Left lobe of liver (tissue), 2 donors: ENCODE measurements at places on chromosomes 1 and 21.

DNA sequence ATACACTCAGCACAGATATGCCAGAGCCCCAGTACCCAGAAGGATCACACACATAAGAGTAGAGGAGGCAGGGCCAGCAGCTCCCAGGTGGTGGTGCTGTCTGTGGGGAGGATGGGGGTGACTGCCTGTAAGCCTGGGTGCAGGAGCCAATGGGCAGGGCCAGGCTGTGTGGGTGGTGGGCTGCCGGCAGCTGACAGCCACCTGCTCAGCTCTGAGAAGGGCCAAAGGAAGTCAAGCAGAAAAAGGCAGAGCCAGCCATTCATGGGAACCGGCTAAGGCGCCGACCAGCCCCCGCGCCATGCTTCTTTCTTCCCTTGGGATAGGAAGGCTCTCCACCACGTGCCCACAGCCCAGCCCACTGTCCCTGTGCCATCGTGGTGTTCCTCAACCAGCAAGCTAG, 14.1 kb downstream of the PIK3C2B start:
- DNase-seq = no peak

DNA sequence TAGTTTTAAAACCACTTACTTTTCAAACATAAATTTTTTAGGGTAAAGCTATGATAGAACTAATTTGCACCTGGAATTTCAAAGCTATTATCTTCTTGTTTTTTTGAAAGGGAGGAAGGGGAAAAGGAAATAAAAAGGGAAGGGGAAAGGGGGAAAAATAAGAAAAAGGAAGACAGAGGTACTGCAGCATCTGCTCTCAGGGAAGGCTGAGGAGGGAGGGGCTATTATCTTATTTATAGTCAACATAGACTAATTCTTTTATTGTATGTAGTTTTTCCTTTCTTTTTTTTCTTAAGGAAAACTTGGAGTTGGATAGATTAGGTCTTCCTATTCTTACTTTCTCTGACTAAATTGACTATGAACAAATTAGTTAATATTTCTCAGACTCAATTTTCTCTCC, 41.5 kb upstream of the ZYG11A start:
- DNase-seq = no peak

DNA sequence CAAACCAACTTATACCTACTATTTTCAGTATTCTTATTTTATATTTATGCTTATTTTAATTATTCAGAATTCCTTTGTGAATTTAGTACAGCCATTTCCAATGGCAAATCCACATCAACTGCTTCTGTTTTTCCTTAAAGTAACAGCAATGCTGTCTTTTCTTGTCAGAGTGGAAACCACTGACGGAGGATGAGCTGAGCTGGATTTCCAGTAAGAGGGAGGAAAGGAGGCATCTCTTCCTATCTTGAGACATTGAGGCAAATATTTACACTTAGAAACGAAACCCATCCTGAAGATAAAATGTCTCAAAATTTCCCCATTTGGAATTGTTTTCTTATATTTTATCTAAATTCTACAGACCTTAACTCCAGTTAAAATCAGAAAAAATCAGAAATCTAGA, 66.1 kb upstream of the SLC44A3 start:
- no peak for DNase-seq

DNA sequence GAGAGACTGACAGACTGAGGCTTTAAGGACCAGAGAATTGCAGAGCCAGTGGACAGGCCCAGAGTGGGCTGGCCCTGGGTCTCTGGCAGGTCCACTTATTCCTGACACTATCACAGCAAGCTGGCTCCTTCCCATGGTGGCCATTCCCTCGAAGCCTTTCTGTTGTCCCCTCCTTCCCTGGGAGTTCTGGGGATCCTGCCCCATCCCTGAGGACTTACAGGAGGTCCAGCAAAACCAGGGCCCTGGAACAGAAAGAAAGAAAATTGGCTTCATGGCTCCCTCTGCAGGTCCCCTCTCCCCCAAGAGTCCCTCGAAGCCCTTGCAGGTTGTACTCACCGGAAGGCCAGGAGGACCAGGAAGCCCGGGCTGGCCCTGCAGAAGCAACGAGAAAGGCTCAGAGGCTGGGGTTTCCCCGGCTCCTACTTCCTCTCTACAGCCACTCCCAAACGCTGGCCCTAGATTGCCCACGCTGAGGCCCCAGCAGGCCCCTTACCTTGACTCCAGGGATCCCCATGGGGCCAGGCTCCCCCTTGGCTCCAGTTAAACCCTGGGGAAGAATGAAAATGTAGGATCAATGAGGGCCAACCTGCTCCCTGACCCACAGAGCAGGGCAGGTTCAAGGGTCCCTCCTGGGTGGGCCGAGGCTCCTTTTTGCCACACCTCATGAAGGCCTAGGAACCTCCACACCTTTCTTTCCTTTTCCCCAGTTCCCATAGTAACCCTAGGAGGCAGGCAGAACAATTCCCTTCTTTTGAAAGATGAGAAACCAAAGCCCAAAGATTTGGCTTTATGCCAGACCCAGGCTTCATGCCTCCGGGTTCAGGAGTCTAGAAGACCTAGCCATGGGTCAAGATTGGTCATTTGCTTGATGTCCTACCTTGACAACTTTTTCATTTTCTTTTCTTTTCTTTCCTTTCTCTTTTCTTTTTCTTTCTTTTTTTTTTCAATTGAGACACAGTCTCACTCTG, 4.6 kb downstream of the COL9A2 start:
- no peak for DNase-seq

DNA sequence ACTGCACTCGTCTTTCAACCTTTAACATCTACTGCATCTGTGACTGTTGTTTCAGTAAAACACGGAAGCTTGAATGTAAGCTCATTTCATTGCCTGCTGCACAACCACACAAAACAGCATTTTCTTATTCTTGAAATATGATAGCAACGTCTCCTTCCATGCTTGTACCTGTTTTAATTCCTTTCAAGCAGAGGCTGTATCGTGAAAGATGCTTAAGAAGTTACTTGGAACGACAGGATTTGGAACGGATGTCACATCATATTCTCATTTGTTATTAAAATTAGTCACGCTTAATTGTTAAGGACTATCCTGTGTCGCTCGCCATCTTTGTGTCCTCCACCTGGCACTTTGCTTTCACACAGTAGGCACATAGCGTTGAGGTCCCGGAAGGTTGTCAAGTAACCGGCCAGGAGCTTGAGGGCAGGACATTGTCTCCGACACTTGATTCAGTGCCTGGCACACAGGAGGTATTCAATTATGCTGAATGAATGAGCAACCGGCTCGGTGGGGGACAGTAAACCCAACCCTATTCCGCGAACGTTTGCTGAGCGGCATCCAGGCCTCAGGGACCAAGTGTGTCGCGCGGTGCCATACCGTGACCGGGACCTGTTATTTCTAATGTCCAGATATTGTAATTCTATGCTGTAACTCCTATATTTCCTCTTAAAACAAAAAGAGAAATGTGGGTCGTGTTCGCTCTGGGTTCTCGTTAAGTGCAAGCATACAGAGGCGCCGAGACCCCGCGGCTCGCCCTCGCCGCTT, 499 bp upstream of the SH3GLB1 start:
- DNase-seq = no peak

- no peak for DNase-seq
These were observed 10.8 kb upstream of the DUSP12 start for GRCh38 chr1:161738627-161739287.

- DNase-seq = peak; percentile 69
These were observed 16.4 kb upstream of the RAB29 start for GRCh38 chr1:205791568-205792180.

DNA sequence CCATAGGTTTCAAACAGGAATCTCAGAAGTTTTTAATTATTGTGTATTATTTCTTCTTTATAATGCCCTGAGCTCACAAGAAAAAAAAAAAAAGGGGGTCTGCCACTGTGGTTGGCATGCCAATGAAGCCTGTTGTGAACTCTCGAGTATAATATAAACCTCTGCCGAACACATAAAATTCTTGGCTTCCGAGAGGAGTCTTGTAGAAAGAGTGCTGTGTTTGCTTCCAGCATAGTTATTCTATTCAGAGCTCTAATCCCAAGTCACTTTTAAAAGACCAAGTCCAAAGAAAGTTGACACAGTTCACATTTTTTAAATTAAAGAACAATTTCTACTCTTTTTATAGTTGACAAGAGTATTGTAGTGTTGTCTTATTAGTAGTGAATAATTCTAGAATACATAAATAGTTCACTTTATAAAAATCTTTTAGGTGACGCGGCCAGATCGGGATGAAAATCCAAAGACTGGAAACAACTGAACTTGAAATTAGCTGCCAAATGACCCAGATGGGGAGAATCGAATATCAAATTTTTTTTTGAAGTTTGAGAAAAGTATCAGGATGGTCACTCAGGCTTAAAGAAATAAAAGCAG, 293.2 kb downstream of the DUSP10 start:
- no peak for DNase-seq

DNA sequence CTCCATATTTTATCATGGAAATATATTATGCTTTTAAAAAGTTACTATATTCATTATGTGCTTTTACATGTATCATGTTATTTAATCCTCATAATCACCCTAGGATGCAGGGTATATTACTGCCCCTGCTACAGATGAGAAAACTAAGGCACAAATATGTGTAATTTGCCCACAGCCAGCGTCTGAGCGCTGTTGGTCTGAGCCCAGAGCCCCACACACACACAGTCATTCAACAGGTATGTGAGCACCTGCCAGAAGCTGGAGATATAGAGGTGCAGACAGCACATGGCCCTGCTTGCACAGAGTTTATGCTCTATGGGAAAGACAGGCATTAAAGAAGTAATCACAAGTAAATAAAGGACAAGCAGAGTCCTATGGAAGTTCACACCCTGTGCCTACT, 49.8 kb upstream of the SEC16B start:
- DNase-seq = no peak

- no peak for DNase-seq
These were observed 20.8 kb upstream of the GBP2 start for GRCh38 chr1:89146721-89147120.

DNA sequence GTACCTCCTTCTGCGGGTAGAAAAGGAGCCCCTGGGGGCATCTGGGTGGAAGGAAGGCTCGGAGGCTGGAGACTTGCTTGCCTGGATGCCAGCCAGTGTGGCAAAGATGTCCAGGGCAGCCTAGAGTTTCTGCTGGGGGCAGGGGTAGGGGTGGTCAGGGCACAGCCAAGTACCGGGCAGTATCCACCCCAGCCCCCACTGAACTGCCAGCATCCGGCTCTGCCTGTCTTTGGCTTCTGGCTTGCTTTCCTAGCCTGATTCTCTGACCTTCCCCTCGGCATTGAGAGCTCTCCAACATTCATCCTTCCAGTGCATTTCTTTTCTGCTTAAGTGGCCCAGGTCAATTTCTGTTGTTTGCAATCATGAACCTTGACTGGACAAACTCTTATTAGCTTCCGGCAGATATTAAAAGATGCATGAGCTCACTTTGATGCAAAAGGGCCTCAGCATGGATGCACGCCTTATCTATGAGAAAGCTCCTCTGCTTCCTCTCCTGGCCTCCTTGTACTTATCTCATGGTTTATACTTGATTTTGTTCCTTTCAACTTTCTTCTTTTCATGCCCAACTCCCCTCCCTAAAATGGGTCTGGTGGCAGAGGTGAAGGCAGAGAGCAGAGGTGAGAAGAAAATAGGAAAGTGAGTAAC, 116.9 kb downstream of the HLCS start:
- DNase-seq = no peak

DNA sequence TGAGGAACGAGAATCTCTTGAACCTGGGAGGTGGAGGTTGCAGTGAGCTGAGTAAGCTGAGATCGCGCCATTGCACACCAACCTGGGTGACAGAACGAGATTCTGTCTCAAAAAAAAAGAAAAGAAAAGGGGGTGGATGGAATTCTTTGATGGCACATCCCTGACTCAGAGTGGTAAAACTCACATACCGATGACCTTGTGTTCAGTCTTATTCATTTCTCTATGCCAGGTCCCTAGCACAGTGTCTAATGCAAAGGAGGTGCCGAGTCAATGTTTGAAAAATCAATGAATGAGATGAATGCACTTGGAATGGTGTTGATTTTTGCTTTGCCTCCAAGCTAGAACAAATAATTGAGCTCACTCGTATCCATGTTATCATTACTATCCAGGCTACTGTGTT, 18.5 kb upstream of the FAM20B start:
- no peak for DNase-seq

DNA sequence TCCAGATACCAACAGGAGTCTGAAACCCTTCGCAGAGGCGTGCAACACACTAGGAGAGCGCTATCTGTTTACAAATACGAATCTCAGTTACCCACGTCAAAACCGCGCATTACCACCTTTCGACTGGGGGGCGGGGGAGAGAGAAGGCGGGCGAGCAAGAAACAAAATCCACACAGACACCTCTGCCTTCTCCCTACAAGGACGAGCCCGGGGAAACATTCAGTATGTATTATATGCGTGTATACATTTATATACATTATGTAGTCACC, 722 bp downstream of the TUT4 start:
- DNase-seq = peak; percentile 69

DNA sequence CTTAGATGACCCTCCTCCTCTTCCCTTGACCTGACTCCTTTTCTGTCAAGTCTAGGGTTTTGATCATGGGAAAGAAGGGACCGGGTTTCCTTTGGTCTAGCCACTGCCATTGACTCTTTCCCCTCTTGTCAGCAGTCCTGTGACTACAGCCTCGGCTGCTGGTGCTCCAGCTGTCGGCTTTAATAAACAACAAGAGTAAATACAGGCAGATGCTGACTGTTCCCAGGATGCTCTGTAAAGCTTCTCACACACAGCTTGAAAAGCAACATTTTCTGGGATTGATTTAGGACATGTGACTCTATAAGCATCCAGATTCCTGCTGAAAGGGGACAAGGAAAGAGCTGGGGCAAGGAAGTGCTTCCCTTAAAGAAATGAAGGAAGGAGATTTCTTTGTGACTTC, 53.5 kb upstream of the CTTNBP2NL start:
- no peak for DNase-seq

- DNase-seq = no peak
These were observed 1.1 kb upstream of the TBX15 start for GRCh38 chr1:118989006-118989815.

GRCh38 chr1:159132271-159132881, 39.0 kb upstream of the CADM3 start:
- peak; percentile 53 for DNase-seq

- DNase-seq = no peak
These were observed 130.0 kb upstream of the TNR start for GRCh38 chr1:175873290-175873935.

GRCh38 chr1:228359613-228360532, 46.8 kb downstream of the TRIM11 start:
- DNase-seq = no peak

GRCh38 chr1:184513966-184514365, 127.1 kb downstream of the C1orf21 start:
- DNase-seq = no peak

DNA sequence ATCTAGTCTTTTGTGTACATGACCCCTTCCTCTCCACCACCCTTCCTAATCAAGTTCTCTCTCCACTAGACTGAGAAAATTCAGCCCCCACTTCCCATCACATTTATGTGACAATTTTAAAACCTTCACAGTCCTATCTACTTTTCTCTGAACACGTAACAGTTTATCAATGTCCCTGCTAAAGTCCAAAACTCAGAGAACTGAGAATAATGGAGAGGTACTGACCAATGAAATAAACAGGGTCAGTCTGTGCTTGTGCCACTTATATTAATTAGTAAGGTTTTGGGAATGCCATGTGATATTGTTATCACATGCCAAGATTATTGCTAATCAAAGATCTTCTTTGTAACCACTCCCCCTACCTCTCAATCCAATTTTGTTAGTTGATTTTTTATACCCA, 164.2 kb upstream of the KIAA0040 start:
- DNase-seq = no peak
